ENCODE measurements at places on chromosomes 13 and 19.

DNA sequence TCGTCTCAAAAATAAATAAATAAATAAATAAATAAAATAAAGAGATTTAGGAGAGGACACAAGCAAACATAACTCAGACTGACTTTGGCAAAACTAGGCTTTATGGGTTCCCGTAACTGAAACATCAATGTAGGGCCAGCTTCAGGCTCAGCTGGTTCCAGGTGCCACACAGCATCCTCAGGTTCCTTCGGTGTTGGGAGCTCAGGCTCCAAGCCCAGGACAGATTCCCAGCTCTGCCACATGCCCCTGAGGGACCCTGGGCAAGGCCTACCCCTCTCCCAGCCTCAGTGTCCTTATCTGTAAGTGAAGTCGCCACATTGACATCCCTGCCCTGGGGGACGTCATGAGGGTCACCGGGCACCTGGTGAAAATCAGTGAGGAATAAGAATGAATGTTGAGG lies 18.7 kb downstream of the MISP start:
- no peak for DNase-seq

GRCh38 chr19:35671818-35672217 lies 5.5 kb downstream of the UPK1A start:
- peak; percentile 17 for DNase-seq

DNA sequence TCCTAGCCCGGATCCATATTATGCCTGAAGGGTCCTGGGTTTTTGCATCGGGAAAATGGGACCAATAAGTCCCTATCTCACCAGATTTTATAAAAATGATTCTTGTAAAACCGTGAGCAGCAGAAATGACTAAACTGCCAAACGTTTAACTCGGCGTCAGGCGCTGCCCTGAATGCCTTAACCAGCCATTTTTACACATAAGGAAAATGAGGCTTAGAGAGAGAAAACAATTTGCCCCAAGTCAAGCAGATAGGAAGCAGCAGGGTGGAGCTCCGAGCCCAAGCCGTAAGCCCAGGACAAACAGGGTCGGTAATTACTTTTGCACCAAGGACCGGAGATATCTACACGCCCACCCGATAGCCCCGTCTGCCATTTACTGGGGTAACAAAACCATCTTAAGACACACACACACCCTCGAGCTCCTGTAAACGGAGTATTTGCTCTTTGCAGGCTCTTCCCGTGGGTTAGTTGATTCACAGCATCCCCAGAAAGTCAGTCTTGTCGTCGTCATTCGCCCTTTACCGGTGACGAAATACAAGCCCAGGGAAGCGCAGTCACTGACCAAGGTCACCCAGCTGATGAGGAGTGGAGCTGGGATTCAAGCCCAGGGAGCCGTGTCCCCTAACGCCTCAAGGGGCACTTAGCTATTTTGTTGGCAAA lies 16.0 kb upstream of the MRI1 start:
- no peak for DNase-seq

DNA sequence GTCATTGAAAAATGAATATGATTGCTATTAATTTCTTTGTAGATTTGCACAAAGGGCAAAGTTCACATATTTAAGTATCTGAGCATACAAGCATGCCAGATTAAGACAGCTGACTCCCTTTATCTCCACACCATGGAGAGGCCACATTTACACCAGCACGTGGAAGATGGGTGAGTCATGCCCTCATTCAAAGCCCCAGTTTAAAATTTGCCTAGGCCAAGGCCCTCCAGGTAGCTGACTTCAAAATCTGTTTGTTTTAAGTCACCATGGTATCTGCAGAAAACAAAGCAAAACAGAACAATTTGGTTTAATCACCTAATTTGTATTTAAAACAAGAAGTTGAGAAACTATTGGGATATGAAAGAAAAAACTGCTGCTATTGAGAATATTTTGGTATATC lies 109.2 kb downstream of the ESD start:
- no peak for DNase-seq

GRCh38 chr13:27171827-27172494 lies 350 bp upstream of the USP12 start:
- DNase-seq: peak; percentile 62

- DNase-seq: no peak
Measured at GRCh38 chr13:27541386-27541785, 78.9 kb downstream of the LNX2 start.

GRCh38 chr13:45332831-45333219 lies 8.2 kb downstream of the TPT1 start:
- no peak for DNase-seq

GRCh38 chr19:47377208-47377701 lies 28.1 kb downstream of the DHX34 start:
- peak; percentile 46 for DNase-seq

GRCh38 chr19:30064771-30065494 lies 122.9 kb downstream of the URI1 start:
- DNase-seq: no peak

DNA sequence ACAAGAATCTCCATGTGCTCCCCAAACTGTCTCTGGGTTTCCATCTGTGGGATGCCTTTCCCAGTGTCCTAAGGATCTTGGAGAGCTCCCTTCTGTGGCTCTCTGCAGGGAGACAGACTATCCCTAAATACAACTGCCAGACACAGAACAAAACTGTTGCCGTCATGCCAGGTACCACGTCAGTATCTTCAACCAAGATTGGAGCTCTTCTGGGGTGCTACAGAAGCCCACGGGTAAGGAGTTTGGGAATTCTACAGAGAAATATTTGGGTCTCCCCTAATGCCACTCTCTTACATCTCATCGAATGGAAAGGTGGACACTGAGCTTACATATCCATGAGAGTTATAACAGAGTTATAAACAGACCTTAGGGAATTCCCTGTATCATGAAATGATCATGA lies 4.9 kb upstream of the MBD3L3 start:
- DNase-seq: no peak

DNA sequence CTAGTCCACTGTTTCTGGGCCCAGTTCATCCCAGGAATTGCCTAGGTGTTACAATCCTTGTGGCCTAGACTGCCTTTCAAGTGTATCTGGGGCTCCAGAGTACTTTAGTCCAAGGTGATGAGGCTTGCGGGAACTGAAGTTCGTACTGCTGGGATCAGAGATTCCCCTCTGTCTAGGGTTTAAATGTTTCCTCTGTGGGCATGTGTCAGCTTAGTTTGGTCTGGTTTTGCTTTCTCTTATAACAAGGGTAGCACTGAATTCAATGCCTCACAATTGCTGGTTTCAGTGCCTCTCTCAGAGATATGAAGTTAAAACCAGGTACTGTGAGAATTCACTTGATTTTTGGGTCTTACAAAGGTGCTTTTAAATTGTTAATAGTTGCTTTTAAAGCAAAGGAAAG lies 30.8 kb downstream of the RGCC start:
- DNase-seq: no peak

GRCh38 chr13:29958476-29958875 lies 108.1 kb upstream of the UBL3 start:
- no peak for DNase-seq

DNA sequence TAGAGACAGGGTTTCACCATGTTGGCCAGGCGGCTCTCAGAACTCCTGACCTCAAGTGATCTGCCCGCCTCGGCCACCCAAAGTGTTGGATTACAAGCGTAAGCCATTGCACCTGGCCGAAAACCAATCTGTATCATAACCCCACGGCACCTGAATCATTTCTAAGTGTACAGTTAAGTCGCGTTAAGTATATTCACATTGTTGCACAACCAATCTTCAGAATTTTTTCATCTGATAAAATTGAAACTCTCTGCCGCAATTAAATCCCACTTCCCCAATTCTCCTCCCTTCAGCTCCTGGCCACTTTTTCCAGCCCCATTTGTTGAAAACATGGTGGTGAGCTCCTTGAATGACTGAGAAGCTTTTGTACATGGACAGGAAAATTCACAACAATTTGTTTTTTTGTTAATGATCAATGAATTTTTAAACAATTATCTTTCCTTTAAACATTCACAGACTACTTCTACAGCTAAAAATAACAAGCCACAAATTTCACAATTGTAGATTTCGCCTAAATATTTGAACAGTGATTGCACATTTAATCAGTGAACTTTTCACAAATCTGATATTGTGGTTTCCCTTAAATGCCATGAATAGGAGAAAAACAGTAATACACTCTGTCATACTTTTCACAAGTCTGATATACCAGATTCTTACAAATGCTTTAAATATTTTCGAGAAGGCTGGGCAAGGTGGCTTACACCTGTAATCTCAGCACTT lies 13.8 kb downstream of the FGF21 start:
- no peak for DNase-seq

GRCh38 chr19:41753936-41754529 lies 1.3 kb upstream of the CEACAM6 start:
- no peak for DNase-seq

DNA sequence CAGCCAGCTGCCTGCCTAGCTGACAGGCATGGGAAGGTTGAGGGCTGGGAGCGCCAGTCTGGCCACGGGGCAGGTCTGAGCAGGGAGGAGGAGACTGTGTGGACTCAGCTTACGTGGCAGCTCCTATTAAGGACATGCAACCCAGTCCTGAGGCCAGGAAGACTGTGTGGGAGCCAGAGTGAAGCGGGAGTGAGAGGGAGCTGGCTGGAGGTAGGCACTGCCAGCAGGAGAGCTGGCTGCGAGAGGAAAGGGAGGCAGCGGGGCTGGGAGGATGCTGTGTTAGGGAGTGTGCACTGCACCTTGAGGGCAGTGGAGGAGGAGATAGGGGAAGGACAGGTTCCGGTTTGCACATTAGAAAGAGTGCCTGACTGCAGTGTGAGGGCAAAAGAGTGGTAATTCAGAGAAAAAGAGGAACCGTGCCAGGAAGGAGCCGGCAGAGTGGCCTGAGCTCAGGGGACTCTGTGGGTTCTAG lies 99.2 kb downstream of the SLC7A1 start:
- peak; percentile 26 for DNase-seq

GRCh38 chr19:48354332-48354992 lies 9.3 kb downstream of the TMEM143 start:
- DNase-seq: no peak

- no peak for DNase-seq
Measured at GRCh38 chr13:101893021-101893420, 440.5 kb downstream of the ITGBL1 start.

DNA sequence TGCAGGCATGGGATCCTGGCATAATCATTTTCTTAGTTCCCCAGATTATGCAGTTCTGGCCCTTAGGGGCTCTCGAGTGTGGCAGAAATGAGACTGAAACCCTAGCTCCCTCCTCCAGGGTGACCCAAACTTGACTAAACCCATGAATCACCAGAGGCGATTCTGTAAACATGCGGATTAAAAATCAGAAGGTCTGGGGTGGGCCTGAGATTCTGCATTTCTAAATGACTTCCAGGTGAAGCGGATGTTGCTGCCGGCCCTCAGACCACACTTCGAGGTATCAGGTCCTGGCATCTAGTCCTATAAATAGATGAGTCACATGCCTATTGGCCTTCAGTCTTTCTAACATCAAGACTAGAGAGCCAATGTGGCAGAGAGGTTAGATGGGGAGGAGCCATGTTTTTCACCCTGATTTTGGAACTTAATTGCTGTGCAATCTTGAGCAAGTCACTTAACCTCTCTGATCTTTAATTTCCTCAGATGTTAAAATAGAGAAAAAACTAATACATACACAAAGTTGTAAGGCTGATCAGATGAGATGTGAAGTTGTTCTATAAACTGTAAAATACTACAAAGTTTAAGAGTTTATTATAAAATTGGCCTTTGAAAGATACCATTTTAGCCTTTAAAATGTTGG lies 431.2 kb downstream of the FOXO1 start:
- DNase-seq: no peak

- DNase-seq: no peak
Measured at GRCh38 chr19:41848666-41849065, 3.8 kb downstream of the DMRTC2 start.

DNA sequence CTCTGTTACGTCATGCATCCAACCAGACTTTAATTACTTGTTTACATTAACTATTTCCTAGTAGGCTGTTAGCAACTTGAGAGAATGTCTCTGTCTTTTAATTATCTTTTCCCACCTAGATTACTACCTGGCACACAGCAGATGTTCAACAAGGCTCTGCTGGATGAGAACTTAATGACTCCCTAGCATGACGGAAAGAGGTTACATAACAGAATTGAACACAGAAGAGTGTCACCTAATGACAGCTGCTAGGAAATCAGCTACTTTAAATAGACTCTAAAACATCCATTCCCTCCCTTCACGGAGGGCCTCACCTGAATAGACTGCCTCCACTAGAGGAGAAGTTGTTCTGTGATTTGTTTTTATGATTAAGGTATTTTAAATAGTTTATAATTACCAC lies 110.8 kb downstream of the TEX29 start:
- DNase-seq: no peak

DNA sequence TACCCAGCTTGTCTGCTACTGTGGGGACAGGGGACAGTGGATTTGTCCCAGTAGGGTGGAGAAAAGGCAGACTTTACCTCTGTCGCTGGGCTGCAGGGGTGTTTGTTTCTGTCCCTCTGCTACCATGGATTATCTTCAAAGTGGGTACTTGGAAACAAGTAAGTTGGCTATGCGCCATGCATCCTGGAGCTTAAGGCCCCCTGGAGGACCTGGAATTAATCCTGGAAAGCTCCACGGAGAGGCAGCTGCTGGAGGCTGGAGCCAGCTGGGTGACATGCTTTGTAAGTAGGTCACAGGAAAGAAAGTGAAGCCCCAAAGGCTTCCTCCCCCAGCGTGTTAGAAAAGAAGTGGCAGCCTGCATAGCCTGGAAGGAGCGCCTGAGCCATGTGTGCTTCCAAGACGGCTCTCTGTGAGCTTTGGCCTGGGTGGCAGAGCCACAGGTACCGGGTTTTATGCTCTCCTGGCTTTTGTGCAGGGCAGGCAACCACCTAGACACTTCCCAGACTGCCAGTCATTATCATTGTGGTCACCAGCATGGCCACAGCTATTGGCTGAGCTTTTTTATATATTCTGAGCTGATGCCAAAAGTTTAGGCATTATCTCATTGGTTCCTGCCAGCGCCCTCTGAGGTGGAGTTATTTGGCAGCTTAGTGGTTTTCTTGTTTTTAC lies 9.5 kb downstream of the B3GLCT start:
- no peak for DNase-seq

- no peak for DNase-seq
Measured at GRCh38 chr13:39451301-39451700, 151.7 kb downstream of the LHFPL6 start.

DNA sequence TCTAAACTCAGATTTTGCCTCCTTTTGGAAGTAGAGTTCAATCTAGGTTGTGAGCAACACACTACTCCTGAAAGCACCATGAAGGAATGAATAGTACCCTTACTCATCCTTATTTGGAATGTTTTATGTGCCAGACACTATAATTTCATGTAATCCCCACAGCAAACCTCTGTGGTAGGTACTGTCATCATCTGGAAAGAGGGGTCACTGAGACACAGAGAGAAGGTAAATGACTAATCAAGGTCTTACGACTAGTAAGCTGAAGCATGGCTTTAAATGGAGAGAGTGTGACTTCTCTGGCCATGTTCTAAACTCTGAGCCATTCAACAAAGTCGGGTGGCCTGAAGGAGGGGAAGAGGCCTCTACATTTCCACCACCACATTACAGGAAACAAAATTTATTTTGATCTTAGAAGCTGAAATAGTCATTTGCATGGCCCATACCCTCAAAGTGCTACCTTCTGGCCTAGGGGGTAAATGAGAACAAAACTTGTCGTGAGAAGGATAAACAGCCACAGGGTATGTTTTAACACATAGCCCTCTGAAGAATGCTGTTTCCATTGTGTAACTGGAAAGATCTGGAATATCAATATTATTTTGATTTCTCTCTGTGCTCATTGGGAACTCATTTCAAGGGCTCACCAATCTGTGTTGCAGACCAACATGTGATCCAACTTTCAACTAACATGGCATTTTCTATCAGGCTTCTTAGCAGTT lies 180.8 kb upstream of the RFC3 start:
- DNase-seq: no peak

GRCh38 chr19:18441804-18442788 lies 4.2 kb upstream of the ISYNA1 start:
- no peak for DNase-seq

All from LNCaP clone FGC (cell line).